ENCODE measurements at places on chromosomes 2 and 18.

GRCh38 chr2:198098918-198099317 lies 294.5 kb downstream of the PLCL1 start:
- no peak for DNase-seq

- DNase-seq, result no peak
Observed at GRCh38 chr2:6793371-6793770, 72.3 kb downstream of the CMPK2 start.

DNA sequence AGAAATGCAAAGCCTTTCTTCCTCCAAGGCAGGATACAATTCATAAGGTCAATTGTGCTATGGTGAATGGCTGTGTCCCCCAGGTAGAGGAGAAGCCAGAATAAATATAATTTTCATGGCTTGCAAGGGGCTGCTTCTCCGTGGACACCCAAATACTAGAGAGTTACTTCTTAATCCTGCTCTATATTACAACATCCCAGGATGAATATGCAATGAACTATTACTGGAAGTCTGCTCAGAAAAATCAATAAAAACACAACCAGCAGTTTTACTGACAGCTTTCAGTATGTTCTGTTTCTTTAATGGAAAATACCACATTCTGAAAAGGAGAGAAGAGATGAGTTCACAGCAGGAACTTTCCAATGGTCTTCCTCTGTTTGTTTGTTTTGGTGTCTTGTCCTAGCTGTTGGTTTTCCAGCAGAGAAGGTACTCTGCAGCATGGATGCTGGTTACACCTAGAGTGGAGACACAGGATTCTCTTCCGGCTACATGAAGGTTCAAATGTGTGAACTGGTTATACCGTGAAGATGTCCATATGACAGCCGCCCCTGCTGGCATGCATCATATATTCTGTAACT lies 213.0 kb downstream of the PID1 start:
- no peak for DNase-seq

DNA sequence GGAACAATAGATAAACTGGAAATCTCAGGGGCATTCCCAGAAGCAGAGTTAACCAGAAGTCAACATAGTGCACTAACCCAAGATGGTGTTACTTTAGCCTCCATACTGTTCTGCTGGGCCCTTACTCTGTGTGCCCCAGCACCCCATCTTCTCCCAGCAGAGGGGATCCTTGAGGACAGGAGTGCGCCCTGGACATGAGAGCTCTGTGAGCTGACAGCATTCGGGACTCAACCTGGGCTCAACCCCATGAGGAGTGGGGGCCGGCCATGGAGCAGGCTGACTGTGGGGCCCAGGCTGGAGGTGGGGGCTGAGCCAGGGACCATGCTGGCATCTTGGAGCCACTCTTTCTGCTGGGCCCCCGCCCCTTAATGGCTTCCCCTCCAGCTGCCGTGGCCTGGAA lies 156.3 kb upstream of the HS6ST1 start:
- no peak for DNase-seq

DNA sequence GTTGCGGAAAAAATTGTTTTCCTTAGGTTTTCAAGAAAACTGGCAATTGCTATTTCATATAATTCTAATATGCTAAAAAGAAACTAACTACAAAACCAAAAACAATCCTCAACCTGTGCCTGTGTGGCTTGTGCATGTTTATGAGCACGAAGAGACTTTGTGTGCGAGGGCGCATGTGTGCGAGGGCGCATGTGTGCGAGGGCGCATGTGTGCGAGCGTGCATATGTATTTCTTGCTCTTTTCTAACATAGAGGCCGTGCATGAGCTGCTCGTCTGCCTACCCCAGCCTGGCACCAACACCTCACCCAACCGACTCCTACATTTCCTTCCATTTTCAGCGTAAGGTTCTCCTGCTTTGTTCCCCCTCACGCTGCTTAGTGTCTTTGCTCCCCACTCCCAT lies 211.6 kb downstream of the DOK6 start:
- DNase-seq, result no peak

DNA sequence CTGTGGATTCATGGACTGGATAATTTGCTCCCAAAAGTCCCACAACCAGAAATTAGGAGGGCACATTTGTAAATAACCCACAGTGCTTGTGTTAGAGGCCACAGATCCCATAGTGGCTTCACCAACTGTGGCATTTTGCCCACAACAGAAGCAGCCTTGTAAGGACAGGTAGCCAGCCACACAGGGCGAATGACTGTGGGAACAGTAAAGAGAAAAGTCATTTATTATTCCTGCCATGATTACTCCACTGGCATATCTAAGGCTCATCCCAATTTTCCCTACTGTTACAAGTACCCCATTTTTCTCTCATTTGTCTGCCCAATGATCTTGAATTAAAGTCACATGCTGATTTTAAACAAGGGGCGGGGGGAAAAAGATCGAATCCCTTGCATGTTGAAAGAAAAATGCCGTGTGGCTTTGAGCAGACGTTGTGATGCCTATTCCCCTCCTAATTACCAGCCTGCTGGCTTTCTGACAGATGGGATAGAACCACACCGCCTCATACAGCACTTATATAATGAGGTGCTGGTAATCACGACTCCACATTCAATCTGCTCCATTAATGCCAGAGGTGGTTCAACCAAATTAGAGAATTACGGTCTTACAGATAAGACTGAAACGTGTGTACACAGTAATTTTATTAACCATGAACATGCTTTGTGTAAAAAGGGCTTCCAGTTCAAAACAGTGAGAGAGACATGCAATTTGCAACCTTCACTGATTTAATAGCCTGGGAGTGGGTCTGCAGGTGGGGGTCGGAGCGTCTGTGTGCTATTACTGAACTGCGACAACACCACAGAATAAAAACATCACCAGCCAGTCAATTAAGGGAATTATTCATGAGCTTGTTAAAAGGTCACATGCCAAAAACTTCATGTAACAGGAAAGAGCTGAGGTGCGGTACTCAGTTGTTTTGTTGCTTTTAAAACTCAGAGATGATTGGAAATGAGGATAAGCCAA lies 196.0 kb downstream of the TMEM163 start:
- DNase-seq, result no peak

- DNase-seq, result no peak
Observed at GRCh38 chr2:239603411-239604356, 202.9 kb upstream of the HDAC4 start.

- no peak for DNase-seq
Observed at GRCh38 chr2:190050001-190050400, 12.5 kb downstream of the MSTN start.

DNA sequence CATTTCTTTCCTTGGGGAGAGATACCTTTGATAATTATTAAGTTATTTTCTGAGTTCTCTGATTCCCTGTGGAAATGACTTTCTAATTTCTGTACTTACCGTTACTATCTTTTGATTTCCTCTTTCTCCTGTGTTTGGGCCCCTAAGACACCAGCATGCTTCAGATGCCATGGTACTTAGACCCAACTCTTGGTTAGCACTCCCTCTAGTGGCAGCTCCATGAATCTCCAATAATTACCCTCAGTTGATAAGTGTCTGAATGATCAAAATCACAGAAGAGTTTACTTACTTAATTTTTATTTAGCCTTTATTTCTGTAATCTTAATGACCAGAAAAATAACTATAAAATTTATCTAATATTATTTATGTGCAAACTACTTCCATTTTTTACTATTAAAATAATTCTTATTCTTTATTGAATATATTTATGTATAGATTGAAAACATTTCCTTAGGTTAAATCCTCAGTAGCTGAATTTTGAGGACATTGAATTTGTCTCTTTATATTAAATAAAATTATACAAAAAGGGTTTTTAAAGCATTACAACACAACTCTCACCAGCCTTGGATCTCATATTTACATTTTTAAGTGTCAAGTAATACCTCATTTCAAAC lies 300.4 kb downstream of the KCNS3 start:
- DNase-seq, result no peak

GRCh38 chr2:82120115-82120514 lies 1815.6 kb upstream of the LRRTM1 start:
- no peak for DNase-seq

- DNase-seq, result no peak
Observed at GRCh38 chr2:110714452-110715224, 17.7 kb upstream of the ACOXL start.

- DNase-seq, result no peak
Observed at GRCh38 chr2:134225841-134226240, 28.0 kb upstream of the MGAT5 start.

DNA sequence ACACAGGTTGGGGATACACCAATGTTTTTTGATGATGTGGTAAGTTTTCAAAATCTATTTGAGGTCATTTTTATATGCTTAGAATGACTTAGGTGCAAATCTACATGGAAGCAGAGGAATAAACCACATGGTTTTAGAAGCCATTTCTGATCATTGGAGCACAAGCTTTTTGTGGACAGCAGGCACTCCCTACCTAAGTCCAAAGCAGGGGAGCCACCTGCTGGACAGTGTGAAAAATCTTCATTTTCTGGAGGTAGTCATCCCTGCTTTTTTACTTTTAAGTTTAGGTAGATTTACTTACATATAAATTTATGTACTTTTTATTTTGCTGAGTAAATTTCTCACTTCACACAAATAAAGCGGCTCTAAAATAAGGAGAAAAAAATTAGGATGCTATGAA lies 323.2 kb downstream of the PLCL1 start:
- no peak for DNase-seq

- DNase-seq, result no peak
Observed at GRCh38 chr2:147006736-147007141, 838.1 kb upstream of the ACVR2A start.

All from activated CD4-positive, alpha-beta T cell treated with anti-CD3 and anti-CD28 coated beads, Interleukin-2, amount 50 U/mL, for 24 hours (primary cell).